ENCODE measurements at places on chromosomes 4 and X.

- no peak for DNase-seq
These were observed 1.7 kb downstream of the TMEM131L start for GRCh38 chr4:153467897-153468262.

DNA sequence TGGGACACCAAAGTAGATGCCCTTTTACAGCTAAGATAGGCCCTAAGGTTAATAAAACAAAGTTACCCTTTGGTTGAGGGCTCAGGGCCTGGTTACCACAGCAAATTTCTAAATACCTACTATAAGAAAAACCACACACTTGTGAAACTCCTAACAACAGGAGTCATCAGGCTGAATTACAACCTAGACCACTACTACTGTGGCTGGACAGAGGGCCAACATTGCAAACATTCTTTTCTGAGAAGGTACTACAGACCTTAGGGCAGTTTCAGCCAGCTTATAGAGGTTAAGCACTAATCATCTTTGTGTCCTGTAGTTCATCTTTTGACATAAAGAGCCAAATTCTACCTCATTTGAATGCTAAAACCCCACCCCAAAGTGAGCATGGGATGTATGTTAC, 504.0 kb downstream of the RAPGEF2 start:
- no peak for DNase-seq

GRCh38 chr4:144591401-144591800, 54.6 kb upstream of the HHIP start:
- no peak for DNase-seq

DNA sequence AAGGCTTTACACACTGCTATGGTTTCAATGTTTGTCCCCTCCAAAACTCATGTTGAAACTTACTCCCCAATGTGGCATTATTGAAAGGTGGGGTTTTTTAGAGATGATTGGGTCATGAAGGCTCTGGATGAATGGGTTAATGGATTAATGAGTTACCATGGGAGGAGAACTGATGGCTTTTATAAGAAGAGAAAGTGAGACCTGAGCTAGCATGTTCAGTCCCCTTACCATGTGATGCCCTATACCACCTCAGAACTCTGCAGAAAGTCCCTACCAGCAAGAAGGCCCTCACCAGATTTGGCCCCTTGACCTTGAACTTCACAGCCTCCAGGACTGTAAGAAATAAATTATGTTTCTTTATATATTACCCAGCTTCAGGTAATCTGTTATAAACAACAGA, 68.9 kb upstream of the CAPN6 start:
- DNase-seq = no peak

GRCh38 chr4:25859429-25860148, 3.2 kb downstream of the SEL1L3 start:
- DNase-seq = no peak

DNA sequence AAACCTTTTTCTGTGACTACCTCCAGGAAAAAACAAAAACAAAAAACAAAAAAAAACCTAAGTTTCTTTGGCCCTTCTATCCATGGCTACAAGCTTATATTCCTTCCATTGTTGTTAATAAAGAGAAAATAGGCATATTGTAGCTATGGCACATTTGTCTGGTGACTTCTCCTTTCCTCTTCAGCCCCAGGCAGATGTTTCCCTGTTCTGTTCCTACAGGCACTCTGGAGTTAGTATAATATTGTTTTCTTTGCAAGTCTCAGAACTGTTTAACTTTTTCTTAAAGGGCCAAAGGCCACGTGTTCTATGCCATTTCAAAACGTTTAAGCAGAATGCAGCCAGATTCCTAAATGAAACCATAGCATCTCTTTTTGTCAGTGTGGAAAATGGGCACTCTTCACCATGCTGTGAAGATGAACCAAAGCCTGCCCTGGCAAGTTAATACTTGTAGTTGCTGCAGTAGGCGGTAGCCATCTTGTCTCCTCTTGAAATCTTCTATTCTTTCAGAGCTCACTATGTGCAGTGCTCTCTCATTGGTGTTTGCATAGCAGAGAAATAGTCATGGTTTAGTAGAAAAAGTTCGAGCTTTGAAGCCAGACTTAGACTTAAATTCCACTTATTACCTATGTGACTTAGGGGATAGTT, 44.8 kb upstream of the MTMR1 start:
- no peak for DNase-seq

- DNase-seq = no peak
These were observed 45.1 kb upstream of the TAPT1 start for GRCh38 chr4:16271411-16271810.

- DNase-seq = no peak
These were observed 851.7 kb upstream of the PCDH10 start for GRCh38 chr4:132297346-132297745.

DNA sequence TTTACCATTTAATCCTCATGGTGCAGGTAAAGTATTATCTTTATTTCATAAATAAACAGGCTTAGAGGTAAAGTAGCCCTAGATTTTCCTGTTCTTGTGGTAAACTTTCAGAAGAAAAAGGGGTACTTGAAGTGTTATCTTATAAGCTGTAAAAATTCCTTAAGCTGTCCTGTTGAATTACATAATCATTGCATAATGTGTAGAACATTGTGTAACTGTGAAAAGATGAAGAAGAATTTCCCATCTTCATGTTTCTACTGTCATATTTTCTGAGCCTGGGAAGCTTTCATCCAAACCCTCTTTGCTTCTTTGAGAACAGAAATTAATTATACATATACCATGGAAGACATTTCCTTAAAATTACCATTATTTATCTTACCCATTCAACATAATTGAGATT, 90.5 kb downstream of the ELOVL6 start:
- DNase-seq = no peak

GRCh38 chrX:143648705-143649104, 12.8 kb upstream of the SLITRK4 start:
- DNase-seq = no peak

- DNase-seq = no peak
These were observed 524.3 kb upstream of the GALNTL6 start for GRCh38 chr4:171288816-171289432.

Data from stimulated activated CD4-positive, alpha-beta T cell treated with anti-CD3 and anti-CD28 coated beads, Interleukin-2, amount 100 ng/mL, for 48 hours (primary cell).